ENCODE measurements at places on chromosomes 1 and 21. TPM values are rescaled to one million over a fixed set of nuclear protein-coding genes. Genes with fewer than 3 reads are reported as not detected.
A peak's percentile ranks its signal among the peaks of the same experiment; 100 is the strongest.

DNA sequence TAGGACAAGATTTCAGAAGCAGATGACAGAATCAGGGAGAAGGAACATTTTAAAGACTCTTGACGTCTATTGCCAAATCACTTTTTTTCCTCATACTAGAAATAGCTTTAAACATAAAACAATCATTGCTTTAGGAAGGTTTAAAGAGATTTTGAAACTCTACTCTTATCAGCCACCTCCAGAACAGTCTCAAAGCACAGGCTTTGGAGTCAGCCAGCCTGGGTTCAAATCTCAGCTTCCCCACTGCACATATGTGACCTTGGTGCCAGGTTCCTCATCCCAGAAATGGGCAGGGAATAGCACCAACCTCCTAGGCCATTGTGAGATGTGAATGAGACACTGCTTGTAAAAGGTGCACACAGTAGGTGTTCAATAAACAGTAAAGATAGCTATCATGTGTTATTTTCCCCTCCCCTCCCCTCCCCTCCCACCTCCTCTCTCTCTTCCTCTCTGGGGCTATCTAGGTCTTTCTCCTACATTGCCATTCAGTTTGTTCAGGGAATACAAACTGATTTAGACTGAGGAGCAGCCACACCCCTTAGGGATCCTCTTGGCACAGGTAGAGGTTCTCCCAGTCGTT is 20.6 kb downstream of the SPOCD1 start:
- no peak for DNase-seq

DNA sequence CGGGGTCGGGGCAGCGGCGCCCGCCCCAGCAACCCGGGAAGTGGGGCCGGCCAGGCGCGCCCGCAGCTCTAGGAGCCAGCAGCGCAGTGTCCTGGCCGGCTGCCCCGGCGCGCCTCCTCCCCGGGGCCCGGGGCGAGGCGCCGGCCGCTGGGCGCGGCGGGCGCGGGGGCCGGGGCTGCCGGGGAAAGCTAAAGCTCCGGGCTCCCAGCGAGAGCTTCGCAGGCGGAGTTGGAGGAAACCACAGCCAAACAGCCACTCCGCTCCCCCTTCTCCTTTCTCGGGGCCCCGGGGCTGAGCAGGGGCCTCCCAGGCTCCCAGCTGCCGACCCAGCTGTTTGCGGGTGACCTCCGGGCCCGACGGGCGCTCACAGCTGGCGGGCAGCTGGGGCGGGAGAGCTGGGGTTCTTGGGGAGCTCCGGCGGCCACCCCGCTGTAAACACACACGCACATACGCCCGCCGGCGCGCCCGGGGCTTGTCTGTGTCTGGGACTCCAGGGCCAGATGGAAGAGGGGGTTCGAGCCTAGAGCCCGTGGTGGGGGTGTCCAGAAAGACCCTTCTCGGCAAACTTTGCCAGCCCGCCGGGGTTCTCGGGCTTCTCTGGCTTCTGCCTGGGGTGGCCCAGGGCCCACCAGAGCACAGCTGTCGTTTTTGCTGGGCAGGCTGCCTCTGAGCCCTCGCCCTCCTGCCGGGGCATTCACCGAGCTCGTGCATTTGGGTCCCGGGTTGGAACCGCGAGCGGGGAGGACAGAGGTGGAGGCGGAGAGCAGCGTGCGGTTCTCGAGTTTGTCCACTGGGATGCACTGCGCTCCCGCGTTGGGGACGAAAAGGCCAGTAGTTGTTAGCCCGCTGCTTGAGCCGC is 1.5 kb downstream of the AJAP1 start:
- peak; percentile 56 for DNase-seq

GRCh38 chr1:180415985-180416633 is 86.3 kb downstream of the ACBD6 start:
- no peak for DNase-seq

GRCh38 chr1:154729031-154729442 is 121.1 kb upstream of the ADAR start:
- DNase-seq: peak; percentile 33

- DNase-seq: no peak
Observed at GRCh38 chr1:200845360-200845759, 27.4 kb upstream of the GPR25 start.

The MATN1 gene
- not detected for total RNA-seq
